ENCODE measurements at places on chromosomes 11 and 22. TPM values are rescaled to one million over a fixed set of nuclear protein-coding genes. Genes with fewer than 3 reads are reported as not detected.

DNA sequence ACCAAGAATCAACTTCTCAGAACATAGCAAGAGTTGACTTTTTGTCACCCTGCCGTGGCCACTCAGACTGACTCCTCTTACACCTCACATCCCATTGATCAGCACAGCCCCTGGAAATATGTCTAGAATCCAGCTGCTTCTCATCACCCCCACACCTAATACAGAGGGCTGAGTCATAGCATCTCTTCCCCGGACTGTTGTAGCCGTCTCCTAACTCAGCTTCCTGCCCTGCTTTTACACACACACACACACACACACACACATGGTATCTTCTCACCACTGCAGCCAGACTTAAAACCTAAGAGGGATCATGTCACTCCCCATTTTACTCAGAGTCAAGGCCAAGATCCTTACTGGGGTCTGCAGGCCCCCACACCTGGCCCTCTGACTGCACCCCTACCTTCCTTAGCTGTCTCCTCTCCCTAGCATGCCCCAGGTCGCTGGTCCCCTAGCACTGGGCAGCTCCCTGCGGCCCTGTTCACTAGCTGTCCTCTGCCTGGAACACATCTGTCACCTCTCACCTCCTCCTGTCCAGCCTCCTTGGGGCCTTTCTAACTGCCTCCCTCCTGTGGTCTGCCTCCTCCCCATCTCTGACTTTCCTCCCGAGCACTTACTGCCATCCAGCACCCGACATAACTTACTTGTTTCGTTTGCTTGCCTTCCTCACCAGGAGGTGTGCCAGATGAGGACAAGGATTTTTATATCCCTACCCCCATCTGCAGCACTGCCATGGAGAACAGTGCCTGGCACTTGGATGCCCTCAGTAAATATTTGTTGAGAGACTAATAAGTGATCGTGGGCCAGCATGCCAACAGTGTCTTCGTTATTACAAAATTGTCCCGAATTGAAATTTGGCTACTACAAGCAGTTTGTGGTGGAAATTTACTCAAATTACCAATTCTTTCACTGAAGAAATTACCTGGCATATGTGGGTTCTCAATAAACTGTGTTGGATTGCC is 61.9 kb downstream of the BMAL1 start:
- no peak overlapping the region for H3K4me3 ChIP-seq
- no peaks in the 10 kb centered on the region for H3K27me3 ChIP-seq
- no peaks in the 10 kb centered on the region for H3K36me3 ChIP-seq
- H3K27ac ChIP-seq: peak overlapping the region; percentile 48
- DNase-seq: no peak
- peaks cover 62% of the 10 kb centered on the region for H3K4me1 ChIP-seq

DNA sequence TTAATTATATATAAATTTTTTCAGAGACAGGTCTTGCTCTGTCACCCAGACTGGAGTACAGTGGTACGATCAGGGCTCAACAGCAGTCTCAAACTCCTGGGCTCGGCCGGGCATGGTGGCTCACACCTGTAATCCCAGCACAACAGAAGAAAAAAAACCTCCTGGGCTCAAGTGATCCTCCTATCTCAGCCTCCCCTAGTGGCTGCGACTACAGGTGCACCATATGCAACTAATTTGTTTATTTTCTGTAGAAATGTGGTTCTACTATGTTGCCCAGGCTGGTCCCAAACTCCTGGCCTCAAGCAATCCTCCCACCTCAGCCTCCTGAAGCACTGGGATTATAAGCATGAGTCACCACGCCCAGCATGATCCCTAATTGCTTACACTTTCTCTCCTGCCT is 56.1 kb upstream of the SLC35C1 start:
- no peak overlapping the region for H3K27ac ChIP-seq
- no peak overlapping the region for H3K4me3 ChIP-seq
- no peaks in the 10 kb centered on the region for H3K27me3 ChIP-seq
- no peaks in the 10 kb centered on the region for H3K4me1 ChIP-seq

DNA sequence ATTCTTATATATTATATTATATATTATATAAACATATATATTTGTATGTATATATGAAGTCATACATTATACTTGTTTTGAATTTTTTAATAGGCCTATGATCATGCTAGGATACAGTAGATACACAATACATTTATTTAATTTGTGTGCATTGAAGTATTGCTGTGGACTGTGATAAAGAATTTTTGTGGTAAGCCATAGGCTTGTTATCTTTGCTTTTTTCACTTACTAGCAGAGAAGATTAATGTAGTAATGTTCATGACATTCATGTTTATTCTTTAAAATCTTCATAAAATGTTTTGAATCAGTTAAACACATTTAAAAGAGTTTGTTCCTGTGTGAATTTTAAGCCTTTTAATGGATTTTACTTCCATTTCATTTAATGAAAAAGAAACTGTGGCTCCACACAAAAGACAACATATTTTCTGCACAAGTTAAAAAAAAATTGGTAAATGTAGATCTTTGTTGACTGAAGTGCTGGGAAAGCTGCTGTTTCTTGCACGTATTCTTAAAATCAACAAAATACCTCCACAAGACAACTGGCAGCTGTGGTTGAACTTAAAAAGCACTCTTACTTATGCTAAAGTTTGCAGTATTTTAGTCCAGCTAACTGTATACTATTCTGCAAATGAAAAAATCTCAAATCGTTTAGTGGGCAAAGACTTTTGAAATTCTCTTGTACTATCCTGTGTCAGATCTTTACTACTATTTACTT is 156.2 kb downstream of the TMEM135 start:
- H3K4me3 ChIP-seq: no peak overlapping the region
- H3K27ac ChIP-seq: no peak overlapping the region
- H3K4me1 ChIP-seq: no peaks in the 10 kb centered on the region
- H3K36me3 ChIP-seq: no peaks in the 10 kb centered on the region
- DNase-seq: no peak

GRCh38 chr22:50399751-50400331 is 56.7 kb downstream of the PPP6R2 start:
- no peaks in the 10 kb centered on the region for H3K27me3 ChIP-seq
- H3K36me3 ChIP-seq: peaks cover 28% of the 10 kb centered on the region
- no peak for DNase-seq
- H3K27ac ChIP-seq: peak overlapping the region; percentile 40

DNA sequence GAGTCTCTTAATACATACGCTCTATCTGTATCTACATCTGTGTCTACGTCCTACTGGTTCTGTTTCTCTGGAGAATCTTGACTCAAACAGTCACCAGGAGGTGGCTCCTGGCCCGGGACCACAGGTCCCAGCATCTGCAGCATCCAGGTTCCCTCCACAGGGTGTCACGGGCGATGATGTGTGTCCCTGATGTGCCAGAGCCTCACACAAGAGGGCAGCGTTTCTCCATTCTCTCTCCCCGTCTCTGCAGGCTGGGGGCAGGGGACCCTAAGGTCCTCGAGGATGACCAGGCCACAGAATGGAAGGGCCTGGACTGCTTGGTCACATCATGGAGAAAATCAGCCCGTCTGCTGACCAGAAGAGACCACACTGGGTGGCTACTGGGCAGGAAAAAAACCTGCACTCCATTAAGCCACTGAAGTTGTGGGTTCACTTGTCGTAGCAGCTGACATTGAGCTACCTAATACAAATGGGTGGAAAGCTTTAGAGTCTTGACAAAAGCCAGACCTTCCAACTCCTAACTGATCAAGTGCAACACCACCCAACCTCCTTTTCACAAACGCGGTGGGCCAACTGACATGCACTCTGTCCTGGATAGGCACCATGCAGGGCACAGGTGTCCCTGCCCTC is 392.5 kb downstream of the CTTN start:
- no peak overlapping the region for H3K27ac ChIP-seq
- DNase-seq: no peak
- no peaks in the 10 kb centered on the region for H3K4me1 ChIP-seq
- H3K27me3 ChIP-seq: no peaks in the 10 kb centered on the region
- no peaks in the 10 kb centered on the region for H3K36me3 ChIP-seq

Gene KRTAP5-1
- not detected for total RNA-seq

DNA sequence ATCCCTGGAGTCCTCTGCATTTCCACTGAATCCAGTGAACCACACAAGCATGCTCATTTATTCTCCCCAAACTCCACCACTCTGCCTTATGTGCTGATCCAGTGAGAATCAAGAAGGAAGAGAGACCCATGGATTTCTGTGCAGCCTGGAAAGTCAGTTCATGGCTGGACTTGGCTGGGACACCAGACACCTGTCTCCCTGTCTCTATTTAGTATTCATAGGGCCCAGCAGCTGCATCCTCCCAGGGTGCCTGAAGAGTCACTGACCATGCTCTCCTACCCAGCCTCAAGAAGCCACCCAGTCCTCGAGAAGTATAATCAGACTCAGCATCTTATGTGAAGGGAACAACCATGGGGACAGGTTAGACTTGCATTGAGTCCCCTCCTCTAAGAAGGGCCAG is 83.2 kb downstream of the ZNF280B start:
- no peaks in the 10 kb centered on the region for H3K27me3 ChIP-seq
- no peak overlapping the region for H3K4me3 ChIP-seq
- no peak overlapping the region for H3K27ac ChIP-seq

DNA sequence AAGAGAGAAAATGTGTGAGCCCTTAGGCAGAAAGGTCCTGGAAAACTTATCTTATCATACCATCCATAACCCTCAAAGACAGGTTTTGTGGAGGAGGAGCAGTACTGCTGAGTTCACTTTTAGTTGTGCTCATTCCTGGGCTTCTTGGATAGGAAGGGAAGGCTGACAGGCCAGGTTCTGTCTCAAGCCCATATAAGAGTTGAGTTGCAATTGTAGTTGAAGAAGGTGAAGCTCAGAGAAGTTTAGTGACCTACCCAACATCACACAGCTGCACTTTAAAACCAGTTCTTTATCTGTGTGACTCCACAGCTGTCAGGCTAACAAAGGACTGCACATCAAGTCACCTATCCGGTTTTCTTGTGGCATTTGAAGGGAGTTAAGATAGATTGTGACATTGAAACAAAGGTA is 13.0 kb downstream of the TEAD1 start:
- no peak overlapping the region for H3K4me3 ChIP-seq
- H3K36me3 ChIP-seq: no peaks in the 10 kb centered on the region
- no peak overlapping the region for H3K27ac ChIP-seq
- no peaks in the 10 kb centered on the region for H3K27me3 ChIP-seq
- no peak for DNase-seq

GRCh38 chr11:76215941-76216340 is 9.6 kb upstream of the WNT11 start:
- H3K27ac ChIP-seq: no peak overlapping the region
- H3K4me1 ChIP-seq: peaks cover 7% of the 10 kb centered on the region
- H3K4me3 ChIP-seq: no peak overlapping the region
- no peak for DNase-seq
- H3K36me3 ChIP-seq: no peaks in the 10 kb centered on the region

Gene TEAD1
- total RNA-seq: 212 TPM

GRCh38 chr11:122995526-122995925 is 13.9 kb upstream of the BSX start:
- DNase-seq: peak; percentile 26
- H3K4me1 ChIP-seq: no peaks in the 10 kb centered on the region
- no peaks in the 10 kb centered on the region for H3K27me3 ChIP-seq
- H3K36me3 ChIP-seq: no peaks in the 10 kb centered on the region

Gene MUC5AC
- under 0.01 TPM for total RNA-seq

Gene ZNRF3
- total RNA-seq: 29.7 TPM

DNA sequence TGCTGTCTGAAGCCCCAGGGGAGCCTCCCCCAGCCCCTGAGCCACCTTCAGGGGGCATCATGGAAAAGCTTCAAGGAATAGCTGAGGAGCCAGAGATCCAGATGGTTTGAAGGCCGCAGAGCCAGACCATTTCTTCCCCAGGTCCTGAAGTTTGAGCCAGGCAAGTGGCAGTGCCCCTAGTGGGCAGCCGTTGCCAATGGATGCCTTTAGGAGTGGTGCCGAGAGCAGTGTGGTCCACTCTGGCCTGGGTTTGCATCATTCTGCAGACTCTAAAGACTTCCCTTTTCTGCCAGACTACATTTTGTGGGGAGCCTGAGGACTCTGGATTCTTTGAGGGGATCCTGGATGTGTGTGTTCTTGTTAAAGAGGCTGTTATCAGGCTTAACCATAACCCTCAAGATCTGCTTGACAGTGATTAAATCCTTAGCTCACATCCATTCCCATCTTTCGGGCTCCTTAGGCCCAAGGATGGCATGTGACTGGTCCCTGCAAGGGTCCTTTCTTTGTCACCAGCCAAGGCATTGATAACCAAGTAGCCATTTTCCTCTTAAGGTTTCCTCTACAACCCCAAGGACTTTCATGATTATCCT is 13.1 kb downstream of the HINFP start:
- peaks cover 61% of the 10 kb centered on the region for H3K36me3 ChIP-seq
- no peaks in the 10 kb centered on the region for H3K27me3 ChIP-seq
- H3K4me3 ChIP-seq: no peak overlapping the region
- no peak for DNase-seq

DNA sequence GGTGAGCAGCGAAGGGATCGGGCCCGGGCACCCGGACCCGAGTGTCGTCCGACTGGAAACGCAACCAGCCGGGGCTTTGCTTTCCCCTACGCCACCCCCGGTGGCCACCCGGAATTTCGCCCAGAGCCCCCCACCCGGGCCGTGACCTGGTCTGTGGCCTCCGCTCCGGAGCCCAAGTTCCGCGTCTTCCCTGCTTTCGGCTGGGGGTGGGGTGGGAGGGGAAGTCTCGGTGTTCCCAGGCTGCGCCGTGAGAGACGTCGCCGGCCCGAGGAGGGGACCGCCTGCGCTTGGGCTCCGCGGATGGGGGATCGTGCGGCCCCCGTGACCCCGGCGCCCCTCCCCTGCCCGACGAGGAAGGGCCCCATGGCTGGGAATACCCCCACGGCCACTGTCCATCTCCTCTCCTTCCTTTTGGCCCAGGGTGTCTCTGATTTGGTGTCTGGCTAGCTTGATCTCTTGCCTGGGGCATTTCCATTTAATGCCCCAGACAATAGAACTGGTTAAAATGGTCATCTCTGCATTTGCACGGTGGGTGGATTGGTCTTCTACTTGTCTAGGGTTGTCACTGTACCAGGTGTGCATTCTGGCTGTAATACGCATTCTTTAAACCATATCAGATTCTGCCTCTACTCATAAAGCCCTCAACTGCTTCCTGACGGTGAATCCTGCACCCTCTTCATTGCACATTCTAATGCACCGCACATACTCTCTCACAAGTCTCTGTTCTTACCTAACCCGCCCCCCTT is 789 bp downstream of the SIK2 start:
- DNase-seq: no peak
- no peaks in the 10 kb centered on the region for H3K27me3 ChIP-seq
- H3K36me3 ChIP-seq: no peaks in the 10 kb centered on the region
- peaks cover 50% of the 10 kb centered on the region for H3K4me1 ChIP-seq
- H3K4me3 ChIP-seq: peak overlapping the region; percentile 93

Gene ALDH3B1
- total RNA-seq: 10.6 TPM

Gene CSRP3
- total RNA-seq: not detected

Gene MPEG1
- 17.4 TPM for total RNA-seq

DNA sequence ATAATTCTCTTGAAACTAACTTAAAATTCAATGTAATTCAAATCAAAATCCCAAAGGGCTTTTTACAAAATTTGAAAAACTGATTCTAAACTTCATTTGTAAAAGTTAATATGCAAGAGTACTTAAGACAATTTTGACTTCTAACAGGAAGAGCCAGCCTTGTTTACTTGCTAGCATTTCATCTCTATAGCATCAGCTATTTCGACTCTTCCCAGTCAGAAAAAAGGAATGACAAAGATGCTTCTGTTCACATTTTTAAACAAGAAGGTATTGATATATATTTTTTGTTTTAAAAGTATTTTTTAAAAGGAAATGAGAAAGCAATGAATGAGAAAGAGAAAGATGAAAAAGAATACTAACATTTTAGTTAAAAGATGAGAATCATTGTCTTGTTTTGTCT is 16.4 kb downstream of the SLN start:
- H3K4me1 ChIP-seq: no peaks in the 10 kb centered on the region
- no peak overlapping the region for H3K27ac ChIP-seq
